ENCODE measurements at places on chromosomes 6 and 20.

- DNase-seq, result no peak
These were observed 637.7 kb upstream of the CITED2 start for GRCh38 chr6:140012150-140012549.

GRCh38 chr6:16948396-16948795 is 153.5 kb upstream of the STMND1 start:
- no peak for DNase-seq

DNA sequence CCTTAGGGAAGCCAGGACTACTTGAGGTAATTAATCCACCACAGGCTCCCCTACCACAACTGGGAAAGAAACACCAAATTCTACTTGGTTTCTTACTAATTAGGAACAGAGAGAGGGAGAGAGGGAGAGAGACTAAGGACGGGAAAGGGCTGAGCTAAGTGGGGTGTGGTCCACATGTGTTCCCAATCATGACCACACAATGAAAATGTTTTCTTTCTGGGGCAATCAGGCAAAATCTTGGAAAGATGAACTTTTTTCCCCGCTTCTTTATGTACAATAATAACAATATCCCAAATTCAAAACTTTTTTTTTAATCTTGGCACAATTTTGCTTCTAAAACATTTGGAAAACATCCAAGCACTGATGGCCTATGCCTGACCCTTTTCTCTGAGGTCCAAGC is 734.4 kb downstream of the MAFB start:
- peak; percentile 70 for DNase-seq

GRCh38 chr6:102798636-102799035 is 1405.1 kb downstream of the GRIK2 start:
- no peak for DNase-seq

DNA sequence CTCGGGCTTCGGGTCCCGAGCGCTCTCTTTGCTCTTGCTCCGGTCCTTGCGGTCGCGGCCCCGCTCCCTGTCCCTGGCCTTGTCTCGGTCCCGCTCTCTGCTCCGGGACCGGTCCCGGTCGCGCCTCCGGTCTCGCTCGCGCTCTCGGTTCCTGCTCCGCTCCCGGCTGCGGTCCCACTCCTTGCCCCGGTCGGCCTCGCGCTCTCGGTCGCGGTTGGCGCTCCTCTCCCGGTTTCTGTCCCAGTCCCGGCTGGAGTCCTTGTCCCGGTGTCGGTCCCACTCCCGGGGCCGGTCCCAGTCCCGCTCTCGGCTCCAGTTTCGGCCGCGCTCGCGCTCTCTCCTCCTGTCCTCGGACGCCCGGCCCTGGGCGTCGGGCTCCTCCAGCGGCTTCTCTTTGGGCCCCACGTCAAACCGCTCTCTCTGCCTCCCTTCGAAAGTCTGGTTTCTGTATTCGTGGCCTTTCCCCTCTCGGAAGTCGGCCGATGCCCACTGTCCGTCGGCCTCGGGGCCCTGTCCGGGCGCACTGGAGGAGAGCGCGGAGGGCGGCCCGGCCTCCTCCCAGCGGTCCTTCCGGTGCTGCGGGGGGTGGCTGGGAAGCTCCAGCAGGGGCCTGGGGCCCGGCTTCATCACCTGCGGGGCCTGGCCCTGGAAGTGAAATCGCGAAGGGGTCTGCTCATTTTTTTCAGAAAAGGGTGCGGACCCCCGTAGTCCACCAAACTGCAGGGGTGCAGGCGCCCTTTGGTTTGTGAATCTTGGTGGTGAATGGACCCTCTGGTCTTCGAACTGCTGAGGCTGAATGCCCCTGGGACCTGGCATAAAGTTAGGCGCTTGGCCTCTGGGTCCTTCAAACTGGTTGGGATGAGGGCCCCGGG is 17.9 kb upstream of the TCFL5 start:
- DNase-seq, result no peak

DNA sequence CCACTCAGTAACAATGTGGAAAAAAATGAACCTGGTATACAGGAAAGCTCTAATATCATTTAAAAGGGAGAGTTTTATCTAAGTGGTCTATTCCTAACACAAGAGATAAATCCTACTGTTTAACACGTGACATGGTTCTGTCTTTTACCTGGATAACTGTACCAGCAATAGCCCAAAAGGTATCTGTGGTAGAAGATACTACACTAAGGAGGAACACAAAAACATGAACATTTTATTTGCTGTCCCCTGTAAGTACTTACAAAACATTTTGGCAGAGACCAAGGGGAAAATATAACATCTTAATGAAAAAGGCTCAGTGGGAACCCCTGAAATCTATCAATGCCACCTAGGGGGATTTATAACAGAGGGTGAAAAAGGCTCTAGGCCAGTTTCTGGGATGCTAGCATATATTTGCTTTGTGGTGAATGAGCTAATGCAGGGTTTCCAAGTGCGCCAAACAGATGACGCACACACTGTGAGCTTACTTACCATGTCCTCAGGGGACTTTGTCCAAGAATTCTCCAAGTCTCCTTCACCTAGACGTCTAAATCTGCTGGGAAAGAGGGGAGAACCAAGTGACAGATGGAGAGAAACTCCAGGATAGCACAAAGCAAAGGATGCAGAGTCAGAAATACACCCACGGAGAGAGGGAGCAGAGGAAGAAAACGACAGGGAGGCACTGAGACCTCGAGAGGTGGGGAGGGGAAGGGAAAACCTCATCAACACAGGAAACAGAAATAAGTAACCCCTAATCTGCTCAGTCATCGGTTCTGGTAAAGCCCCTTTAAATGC is 147.9 kb upstream of the PRND start:
- DNase-seq, result no peak

DNA sequence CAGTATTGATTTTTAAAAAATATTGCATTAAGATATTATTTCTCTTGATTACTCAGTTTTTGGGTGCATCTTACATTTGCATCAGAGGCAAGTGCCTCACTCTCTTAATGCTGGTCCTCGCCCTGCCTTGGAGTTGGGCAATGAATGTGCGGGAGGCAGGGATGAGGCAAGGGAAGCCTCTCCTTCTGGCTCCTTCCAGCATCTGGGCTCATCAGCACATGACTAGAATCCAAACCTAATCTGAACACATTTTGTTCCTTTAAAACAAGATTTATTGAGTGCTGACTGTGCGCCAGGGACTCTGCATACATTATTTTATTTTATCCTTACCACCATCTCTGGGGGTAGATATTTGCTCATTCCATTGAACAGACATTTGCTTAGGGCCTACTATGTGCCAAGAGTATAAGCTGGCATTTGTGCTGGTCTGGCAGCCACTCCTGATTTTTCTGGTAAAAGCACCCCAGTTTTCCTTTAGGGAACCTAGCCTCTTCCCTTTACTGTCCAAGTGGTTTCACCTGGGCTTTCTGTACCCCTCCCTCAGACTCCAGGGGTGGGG is 71.9 kb upstream of the ZNFX1 start:
- no peak for DNase-seq

GRCh38 chr6:125899726-125900182 is 56.8 kb upstream of the HINT3 start:
- DNase-seq, result no peak

GRCh38 chr6:144429753-144430152 is 144.6 kb downstream of the UTRN start:
- no peak for DNase-seq

- DNase-seq, result no peak
These were observed 38.9 kb upstream of the SAYSD1 start for GRCh38 chr6:39153766-39154397.

DNA sequence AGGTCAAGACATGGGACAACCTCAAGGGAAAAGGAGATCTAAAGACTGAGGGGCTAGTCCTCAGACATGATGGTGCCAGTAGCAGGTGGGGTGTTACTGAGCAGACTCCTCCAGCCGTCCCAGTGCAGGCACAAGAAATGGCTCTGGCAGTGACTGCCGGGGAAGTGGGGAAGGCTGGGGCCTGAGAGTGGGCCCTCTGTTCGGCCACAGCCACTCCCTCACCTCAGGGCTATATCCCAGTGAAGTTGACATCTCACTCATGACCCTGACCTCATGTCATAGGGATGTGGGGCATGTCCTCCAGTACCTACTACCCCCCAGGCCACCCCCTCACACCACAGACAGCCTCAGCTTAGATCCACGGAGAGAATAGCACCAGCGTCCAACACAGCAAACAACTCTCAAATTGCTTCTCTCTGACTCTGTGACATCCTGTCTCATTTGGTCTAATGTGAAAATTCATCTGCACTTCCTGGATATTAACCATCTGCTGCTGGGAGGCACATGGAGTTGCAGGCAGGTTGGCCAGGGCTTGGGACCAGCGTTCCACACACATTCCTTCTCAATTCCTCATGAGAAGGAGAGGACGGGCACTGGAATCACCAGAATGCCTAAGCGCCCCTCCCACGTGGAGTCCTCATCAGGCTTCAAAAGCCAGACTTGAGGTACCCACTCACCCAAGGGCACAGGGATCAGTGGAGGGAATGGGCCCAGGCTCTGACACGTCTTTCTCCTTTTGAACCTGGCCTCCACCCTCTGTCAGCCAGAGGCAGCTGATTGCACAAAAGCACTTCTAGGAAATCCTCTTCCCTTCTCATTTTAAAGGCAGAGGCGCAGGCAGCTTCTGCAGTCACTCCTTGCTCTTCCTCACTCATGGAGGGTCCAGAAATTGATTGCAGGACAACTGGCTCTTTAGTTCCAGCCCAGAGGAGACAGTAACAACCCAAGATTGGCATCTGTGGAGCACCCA is 163.6 kb upstream of the CST7 start:
- DNase-seq, result no peak

GRCh38 chr20:46004889-46005473 is 3.7 kb upstream of the MMP9 start:
- DNase-seq, result no peak

- no peak for DNase-seq
These were observed 28.4 kb upstream of the FRMD1 start for GRCh38 chr6:168107191-168107983.

DNA sequence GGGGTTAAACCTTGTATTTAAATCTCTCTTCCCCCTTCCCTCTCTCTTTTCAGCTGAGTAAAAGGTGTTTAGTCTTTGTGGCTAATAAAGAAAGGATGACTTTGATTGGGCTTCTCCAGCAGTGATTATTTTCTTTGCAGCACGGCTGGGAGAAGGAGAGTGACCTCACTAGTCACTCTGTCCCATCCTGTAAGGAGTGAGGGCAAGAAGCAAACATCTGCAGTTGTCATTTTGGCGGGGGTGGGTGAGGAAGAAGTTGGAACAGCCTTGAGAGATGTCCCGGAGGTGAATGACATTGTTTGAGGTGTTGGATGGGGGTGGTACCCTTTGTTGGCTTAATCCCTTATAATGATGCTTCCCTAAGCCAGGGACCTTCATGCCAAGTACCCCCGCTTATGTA is 223.6 kb downstream of the EYA2 start:
- peak; percentile 54 for DNase-seq

DNA sequence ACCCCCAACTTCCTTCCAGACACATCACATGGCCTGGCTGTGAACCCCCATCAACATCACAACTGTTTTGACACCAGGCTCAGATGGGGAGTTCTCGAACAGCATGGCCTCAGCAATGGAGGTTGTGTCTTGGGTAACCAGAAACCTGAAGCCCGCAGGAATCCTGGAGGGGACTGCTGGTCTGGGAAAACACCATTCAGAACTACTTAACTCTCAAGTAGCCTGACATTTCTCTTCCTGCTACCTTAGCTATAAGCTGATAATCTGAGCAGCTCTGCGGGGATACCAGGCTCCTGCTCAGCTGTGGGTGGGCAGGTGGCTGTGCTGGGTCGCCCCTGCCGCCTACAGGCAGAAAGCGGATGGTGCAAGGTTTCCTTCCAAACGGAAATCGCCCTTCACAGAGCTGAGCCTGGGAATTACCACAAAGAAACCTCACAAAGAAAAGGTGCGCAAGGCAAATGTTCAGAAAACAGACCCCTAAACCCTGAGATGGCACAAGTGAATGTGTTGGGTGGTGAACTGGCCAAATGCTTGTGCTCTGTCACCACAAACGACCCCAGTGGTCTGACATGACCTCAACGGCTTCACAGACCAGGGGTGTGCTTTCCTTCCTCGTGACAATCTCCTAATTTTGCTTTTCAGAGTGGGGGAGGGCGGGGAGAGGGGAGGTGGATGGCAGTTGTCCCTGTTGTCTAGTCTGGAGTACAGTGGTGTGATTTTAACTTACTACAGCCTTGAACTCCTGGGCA is 29.5 kb downstream of the SNX5 start:
- DNase-seq, result peak; percentile 82

GRCh38 chr6:170093658-170094596 is 197.0 kb downstream of the DLL1 start:
- DNase-seq, result no peak

DNA sequence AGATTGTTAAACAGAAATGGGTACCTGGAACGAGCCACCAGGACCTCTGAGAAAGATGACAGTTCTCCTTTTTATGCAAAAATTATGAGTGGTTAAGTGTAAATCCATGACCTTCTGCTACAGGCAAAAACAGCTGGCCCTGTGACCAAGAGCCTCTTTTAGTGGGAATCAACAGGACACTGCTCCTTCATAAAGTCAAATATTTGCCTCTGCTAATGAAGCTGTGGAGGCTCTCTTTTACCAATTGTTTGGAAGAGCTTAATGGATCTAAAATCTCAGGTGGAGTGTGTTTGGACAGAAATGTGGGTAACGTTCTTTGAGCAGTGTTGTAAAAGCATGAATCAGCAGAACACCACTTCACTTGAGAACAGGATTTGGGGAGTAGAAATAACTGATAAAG is 117.5 kb upstream of the PCSK2 start:
- no peak for DNase-seq

GRCh38 chr6:67467341-67467740 is 1167.7 kb upstream of the ADGRB3 start:
- DNase-seq, result no peak

DNA sequence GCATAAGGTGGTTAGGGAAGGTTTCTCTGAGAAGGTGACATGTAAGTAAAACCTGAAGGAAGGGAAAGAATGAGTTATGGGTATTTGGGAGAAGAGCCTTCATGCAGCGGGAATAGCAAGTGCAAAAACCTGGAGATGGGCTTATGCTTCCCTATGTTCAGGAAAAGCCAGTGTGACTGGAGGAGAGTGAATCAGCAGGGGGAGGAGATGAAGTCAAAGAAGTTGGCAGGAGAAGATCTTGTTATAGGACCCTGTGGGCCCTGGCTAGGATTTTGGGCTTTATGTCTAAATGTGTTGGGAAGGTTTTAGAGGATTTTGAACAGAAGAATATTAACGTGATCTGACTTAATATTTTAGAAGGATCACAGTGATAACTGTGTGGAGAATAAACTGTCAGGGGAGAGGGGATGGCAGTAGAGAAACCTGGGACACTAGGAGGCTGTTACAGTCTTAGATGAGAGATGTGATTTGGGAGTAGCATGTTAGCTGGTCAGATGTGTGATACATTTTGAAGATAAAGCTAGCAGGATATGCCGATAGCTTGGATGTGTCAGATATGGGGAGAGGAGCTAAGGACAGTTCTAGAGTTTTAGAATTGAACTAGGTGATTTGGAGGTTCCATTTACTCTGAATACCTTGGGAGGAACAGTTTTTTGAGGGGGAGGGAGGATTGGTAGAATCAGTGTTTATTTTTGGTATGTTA is 41.0 kb downstream of the PHF3 start:
- no peak for DNase-seq

GRCh38 chr20:59805786-59806577 is 127.5 kb downstream of the SYCP2 start:
- no peak for DNase-seq

DNA sequence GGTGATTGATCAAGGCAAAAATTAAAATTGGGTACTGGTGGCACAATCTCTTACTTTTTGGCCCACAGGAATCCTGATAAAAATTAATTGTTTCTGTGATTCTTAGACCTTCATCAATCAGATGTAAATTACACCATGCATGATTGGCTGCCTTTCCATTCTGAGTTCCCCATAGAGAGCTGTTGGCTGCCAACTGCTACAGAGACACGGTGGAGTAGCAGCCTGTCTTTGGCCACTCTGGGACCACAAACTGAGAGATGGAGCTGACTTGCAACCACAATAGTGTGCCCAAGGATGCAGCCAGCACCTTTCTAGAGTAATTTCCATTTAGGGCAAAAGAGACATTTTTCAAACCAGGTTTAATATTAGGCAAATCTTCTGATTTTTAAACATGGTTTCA is 274.3 kb upstream of the MMS22L start:
- no peak for DNase-seq
